ENCODE measurements at places on chromosomes 6 and 20. TPM values are rescaled to one million over a fixed set of nuclear protein-coding genes. Genes with fewer than 3 reads are reported as not detected.

GRCh38 chr6:1739680-1740079 lies 130.0 kb downstream of the FOXC1 start:
- DNase-seq, result no peak

Gene TCP11
- not detected for total RNA-seq

GRCh38 chr6:148497257-148497656 lies 154.6 kb downstream of the SASH1 start:
- DNase-seq, result no peak

Gene OR2B6
- not detected for total RNA-seq

Gene ADGRF4
- total RNA-seq, result not detected

- DNase-seq, result no peak
Measured at GRCh38 chr6:142185641-142186040, 38.6 kb downstream of the VTA1 start.

- no peak for DNase-seq
Measured at GRCh38 chr6:228881-229651, 63.2 kb upstream of the DUSP22 start.

GRCh38 chr6:132977413-132977812 lies 163.0 kb downstream of the RPS12 start:
- DNase-seq, result no peak

GRCh38 chr20:10925767-10926166 lies 252.0 kb upstream of the JAG1 start:
- no peak for DNase-seq

- no peak for DNase-seq
Measured at GRCh38 chr6:89792881-89793280, 26.7 kb downstream of the MDN1 start.

Gene PPIL6
- total RNA-seq, result 1.3 TPM

Gene MAPK13
- 38.7 TPM for total RNA-seq

- DNase-seq, result peak; percentile 42
Measured at GRCh38 chr6:7108196-7108963, 619 bp downstream of the RREB1 start.

GRCh38 chr6:118618676-118619377 lies 32.6 kb downstream of the CEP85L start:
- DNase-seq, result peak; percentile 50

DNA sequence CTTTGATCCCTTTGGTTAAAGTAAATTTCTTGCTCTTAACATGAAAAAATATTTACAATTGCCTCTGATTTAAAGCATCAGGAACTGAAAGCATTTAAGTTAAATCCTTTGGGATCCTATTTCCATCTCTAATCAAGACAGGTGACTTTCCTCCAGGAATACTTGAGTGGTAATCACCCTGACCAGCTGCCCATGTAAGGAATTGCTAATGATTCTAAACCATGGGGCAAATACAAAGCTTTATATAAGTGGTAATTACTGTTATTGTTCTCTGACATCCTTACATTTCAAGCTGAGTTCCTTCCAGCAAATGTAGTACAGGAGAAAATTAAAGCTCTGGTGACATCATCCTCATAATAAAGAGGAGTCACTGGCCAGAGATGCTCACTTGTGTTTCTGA lies 100.6 kb downstream of the CRYBG1 start:
- DNase-seq, result no peak

GRCh38 chr20:18585134-18585533 lies 2.7 kb upstream of the DTD1 start:
- no peak for DNase-seq

DNA sequence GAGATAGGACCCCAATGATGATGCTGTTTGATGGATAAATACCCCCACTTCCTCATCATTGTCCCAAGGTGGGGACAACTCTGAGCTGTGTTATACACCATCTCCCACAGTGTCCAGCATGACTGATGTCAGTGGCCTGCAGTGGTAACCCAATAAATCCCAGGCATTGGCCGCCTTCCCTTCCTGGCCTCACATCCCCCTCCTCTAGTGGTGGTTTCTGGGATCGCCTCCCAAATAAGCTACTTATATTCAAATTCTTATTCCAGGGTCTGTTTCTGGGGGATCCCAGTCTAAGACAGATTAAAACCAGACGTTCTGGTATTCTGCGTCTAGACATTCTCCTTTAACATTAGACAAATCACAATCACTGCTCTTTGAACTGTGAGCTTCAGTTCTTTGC lies 90.6 kb downstream of the SCP2D1 start:
- DNase-seq, result no peak

Gene GSTA2
- not detected for total RNA-seq

Gene STMND1
- total RNA-seq, result not detected

GRCh38 chr6:84625506-84625905 lies 138.9 kb downstream of the TBX18 start:
- no peak for DNase-seq

Gene LINC00237
- not detected for total RNA-seq

- peak; percentile 78 for DNase-seq
Measured at GRCh38 chr6:28884423-28885131, 39.2 kb downstream of the TRIM27 start.

Gene CD24
- 3.4 TPM for total RNA-seq

DNA sequence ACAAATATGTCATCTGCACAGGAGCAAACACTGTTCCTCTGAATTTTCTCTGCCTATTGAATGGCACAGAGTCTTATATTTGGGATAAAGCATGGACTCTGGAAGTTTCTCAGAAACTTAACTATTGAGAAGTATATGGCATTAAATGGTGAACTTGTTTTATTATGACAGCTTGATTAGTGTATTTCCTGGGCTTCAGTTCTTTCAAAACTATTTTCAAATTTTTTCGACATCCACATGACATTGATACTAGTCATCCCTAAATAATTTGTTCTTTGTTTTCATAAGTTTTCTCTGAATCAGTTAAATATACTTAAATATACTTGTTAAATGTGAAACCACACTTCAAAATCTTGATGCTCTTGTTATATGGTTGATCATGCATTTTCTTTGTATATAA lies 144.0 kb upstream of the TSHZ2 start:
- DNase-seq, result no peak

Gene PROKR2
- total RNA-seq, result not detected

- DNase-seq, result no peak
Measured at GRCh38 chr6:170210651-170211403, 80.1 kb downstream of the DLL1 start.

DNA sequence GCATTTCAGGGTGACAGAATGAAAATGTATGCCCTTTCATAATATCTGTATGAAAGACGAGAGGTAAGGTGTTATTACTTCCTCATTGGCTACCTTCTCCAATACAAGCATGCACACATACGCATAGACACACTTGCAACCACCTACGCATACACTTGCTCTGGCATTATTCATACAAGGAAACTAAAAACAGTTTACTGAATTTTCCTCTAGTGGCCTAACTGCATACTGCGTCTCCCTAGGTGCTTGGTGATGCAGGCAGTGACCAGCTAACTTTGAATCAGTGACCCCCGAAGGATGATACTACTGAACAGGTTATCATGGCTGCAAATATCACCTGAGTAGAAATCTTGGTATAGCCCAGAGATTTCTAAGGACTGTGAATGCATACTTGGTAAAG lies 593.1 kb downstream of the PKHD1 start:
- DNase-seq, result no peak

- no peak for DNase-seq
Measured at GRCh38 chr6:97067045-97067444, 142.5 kb downstream of the KLHL32 start.
